H7 (cell line): ENCODE measurements at places on chromosomes 2 and 18. TPM values are rescaled to one million over a fixed set of nuclear protein-coding genes. Genes with fewer than 3 reads are reported as not detected.

Gene C2orf74
- total RNA-seq: 6.5 and 8.6 TPM in 2 replicates

Gene SERPINB13
- total RNA-seq: not detected in 2 replicates

Gene L3MBTL4
- 0.48 and 0.59 TPM in 2 replicates for total RNA-seq

Gene MYO7B
- total RNA-seq: not detected in 2 replicates

Gene RTP5
- total RNA-seq: not detected in 2 replicates

Gene IL36B
- not detected in 2 replicates for total RNA-seq

Gene ALPI
- 0.10 TPM in 1 of 2 replicates, not detected in the other for total RNA-seq

Gene RAPGEF4
- 0.69 and 0.78 TPM in 2 replicates for total RNA-seq

Gene RAD51AP2
- 0.10 and 0.15 TPM in 2 replicates for total RNA-seq

Gene CCDC85A
- 0.04 and 0.14 TPM in 2 replicates for total RNA-seq

Gene DPYSL5
- 3.8 and 4.4 TPM in 2 replicates for total RNA-seq

Gene RAX
- total RNA-seq: not detected in 2 replicates

Gene HJURP
- total RNA-seq: 61.6 and 84.5 TPM in 2 replicates

Gene MEP1B
- total RNA-seq: not detected in 2 replicates

Gene PROM2
- total RNA-seq: 1.1 and 1.8 TPM in 2 replicates

Gene TET3
- 7.2 and 7.3 TPM in 2 replicates for total RNA-seq

Gene NPHP1
- total RNA-seq: 1.6 and 1.9 TPM in 2 replicates

Gene PRSS56
- total RNA-seq: not detected in 2 replicates

Gene ARMC9
- total RNA-seq: 25.0 and 33.6 TPM in 2 replicates

Gene EFEMP1
- 9.4 and 12.4 TPM in 2 replicates for total RNA-seq
